Caki2 (cell line): ENCODE measurements at places on chromosomes 12 and 14. TPM values are rescaled to one million over a fixed set of nuclear protein-coding genes. Genes with fewer than 3 reads are reported as not detected.

LAG3 gene
- total RNA-seq = not detected in 2 replicates

FLVCR2 gene
- 2.9 and 7.0 TPM in 2 replicates for total RNA-seq

TAS2R14 gene
- total RNA-seq = not detected in 2 replicates

HOXC6 gene
- total RNA-seq = 0.68 TPM in 1 of 2 replicates, not detected in the other

PDE3A gene
- total RNA-seq = 0.10 TPM in 1 of 2 replicates, not detected in the other

ENO2 gene
- 91.9 and 127 TPM in 2 replicates for total RNA-seq

TMEM132D gene
- not detected in 2 replicates for total RNA-seq

DNA sequence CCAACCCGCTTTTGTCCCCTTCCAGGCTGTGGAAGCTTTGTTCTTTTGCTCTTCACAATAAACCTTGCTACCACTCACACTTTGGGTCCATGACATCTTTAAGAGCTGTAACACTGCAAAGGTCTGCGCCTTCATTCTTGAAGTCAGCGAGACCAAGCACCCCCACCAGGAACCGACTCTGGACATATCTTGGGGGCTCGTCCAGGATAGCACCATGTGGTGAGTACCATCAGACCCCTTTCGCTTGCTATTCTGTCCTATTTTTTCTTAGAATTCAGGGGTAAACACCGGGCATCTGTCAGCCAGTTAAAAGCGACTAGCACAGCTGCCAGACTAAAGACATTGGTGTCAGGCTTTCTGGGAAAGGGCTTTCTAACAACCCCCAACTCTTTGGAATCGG is 137.6 kb upstream of the PPFIA2 start:
- DNase-seq = peak; percentile 56

DNA sequence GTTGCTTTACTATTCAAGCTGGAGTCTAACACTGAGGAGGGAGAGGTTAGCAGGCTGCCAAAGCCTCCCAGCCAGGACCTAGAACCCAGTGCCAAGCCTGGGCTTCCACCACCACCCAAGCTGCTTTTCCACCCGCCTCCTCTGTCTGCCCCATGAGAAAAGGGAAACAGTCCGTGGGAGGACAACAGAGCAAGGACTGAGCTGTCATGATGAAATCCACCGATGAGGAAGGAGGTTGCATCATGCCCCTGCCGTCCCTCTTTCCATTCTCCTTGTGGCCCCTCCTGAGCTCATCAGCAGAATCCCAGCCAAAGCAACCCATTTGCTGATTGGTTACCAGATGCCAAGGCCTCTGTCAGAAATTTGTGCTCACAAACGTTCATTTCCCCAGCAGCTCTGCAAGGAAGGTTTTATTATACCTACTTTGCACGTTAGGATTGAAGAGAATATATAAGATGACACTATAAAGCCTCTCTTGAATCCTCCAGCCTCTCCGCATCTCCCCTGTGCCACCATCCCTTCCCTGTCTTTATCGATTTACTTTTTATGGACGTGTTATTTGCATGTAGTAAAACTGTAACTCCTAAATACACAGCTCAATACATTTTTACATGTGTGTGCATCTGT is 6.3 kb upstream of the SERPINA1 start:
- no peak for DNase-seq

DNA sequence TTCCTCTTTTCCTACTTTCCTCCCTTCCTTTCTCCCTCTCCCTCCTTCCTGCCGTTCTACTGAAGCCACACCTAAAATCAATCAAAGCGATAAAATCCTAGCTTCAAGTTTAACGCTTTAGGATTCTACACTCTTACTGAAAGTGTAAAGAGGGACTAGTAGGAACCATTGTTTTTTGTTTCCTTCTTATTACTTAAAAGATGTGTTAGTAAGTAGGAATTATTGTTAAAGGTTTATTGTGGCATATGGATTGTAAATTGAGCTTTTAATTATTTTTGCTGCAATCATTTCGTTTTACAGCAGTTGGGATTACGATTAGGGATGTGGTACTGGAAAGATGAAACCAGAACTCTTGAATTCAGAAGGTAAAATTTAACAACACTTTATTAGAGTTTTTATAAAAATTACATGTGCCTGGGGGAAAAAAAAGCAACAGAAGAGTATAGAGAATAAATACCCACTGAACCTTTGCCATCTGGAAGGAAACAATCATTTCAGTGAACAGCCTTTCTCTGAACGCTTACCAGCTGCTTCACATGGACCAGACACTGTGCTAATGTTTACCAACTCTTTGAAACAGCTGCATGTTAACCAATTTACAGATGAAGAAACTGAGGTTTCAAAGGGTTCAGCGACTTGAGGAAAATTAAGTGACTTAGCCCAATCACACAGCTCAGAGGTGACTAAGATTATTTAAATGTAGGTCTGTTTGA is 1.0 kb downstream of the PPP1R36 start:
- DNase-seq = no peak

DNA sequence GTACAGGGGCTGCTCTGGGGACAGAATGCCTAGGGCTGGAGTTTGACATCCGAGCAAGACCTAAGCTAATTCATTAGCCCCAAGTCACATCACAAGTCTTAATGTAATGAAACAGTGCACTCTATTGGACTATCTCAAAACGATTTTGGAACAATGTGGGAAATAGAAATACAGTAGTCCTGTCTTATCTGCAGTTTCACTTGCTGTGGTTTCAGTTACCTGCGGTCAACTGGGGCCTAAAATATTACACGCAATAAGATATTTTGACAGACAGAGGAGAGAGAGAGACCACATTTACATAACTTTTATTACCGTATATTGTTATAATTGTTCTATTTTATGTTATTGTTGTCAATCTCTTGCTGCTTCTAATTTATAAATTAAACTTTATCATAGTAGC is 21.1 kb downstream of the MOAP1 start:
- DNase-seq = no peak

GRCh38 chr12:62657363-62657632 is 190.7 kb downstream of the MON2 start:
- DNase-seq = no peak

DNA sequence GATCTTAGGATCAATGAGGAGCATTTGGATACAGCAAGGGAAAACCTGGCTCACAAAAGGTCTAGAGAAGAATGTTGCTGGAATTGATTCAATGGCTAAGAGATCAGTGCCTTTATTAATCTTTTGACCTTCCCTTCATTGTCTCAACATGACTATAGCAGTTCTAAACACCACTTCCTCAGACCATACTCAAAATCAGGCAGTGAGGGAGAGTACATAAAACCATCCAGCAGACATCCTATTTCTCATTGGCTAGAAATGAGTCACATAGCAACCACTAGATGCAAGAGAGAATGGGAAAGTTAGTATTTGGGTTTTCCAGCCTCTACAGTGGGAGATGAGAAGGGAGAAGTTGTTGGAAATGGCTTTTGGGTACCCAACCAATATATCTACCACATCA is 151.4 kb upstream of the NUDT4 start:
- DNase-seq = no peak

DNA sequence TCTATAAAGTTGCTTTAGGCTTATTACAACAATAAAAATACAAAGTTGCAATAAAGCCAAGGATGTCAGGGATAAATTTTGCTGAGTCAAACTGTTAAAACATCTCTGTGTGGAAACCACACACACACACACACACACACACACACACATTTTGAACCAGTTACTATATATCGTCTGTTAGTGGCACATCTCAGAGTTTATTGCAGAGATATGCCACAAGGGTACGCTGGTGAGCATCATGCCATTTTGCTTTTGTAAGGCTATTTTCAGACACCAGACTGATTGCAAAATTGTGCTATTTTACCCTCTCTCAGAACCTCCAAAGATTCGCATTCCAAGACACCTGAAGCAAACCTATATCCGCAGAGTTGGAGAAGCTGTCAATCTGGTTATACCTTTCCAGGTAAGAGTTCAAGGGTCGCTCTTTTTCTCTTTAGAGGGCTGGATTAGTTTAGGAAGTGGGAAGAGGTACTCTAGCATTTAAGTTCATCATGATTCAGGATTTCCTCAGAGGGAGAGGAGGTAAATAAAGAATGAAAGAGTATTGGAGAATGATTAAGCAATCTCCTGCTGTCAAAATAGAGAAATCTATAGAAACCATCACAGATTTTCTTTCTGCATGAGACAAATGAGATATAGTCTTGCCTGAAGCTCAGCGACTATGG is 27.3 kb upstream of the CHPT1 start:
- DNase-seq = no peak

- DNase-seq = no peak
Observed at GRCh38 chr14:89419973-89420482, 3.0 kb upstream of the FOXN3 start.

DNA sequence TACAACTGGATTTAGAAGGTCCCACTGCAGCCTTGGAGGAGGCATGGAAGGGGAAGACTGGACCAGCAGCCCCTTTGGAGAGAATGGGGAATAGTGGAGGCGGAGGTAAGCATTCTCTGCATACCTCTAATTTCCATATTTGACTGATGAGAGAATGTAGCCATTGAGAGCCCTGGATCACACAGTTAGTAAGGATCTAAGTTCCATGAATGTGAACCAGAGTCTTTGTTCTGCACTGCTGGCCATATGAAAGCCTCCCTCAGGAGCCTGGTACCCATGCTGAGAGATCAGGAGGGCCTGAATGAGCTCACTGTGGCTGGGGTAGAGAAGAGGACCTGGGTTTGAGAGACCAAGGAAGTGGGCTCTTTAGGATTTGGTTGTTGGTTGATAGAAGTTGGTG is 192.1 kb downstream of the TMEM132C start:
- no peak for DNase-seq

DNA sequence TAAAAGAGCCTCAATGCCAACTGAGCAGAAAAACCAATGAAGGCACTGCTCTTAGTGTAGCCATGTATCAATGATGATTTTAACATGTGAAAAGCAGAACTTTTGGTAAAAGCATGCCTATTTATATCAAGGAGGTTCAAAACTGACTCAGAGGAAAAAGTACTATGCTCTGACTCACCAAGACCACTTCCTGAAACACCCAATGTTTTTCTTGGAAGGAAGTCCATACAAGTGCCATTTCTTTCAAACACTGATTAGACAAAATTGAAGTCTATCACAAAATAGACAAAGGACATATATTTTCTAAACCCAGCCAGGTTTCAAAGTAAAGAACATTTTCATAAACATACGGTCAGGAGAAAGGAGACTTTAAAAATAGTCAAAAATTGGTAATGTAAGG is 88.6 kb downstream of the EPS8 start:
- DNase-seq = peak; percentile 63

GRCh38 chr14:36647824-36648753 is 13.6 kb upstream of the PAX9 start:
- DNase-seq = peak; percentile 53

DNA sequence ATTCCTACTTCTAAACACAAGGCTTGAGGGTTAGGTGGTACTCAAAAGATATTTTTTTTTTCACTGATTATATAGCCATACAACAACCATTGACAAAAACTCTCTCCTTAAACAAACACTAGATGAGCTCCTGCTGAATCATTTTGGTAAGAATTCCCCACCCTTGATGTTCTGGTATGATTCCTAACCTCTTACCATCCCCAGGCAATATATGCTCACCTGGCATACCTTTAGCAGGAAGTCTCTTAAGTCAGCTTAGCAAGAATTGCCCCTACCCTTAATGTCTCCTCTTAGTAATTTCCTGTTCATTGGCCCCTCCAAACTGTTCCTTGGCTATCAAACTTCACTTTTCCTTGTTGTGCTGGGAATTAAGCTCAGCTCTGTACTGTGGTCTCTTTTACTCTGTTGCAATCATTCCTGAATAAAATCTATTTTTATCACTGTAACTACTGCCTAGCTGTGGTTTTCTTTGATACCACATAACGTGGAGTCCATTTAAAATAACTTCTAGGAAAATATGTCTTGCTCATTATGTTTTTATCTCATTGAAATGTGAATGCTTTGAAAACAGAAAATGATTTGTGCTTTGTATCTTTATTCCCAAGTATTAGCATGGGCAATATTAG is 712.6 kb downstream of the SLC16A7 start:
- no peak for DNase-seq

GRCh38 chr12:24470050-24470449 is 478.9 kb downstream of the BCAT1 start:
- no peak for DNase-seq

- DNase-seq = no peak
Observed at GRCh38 chr12:13183620-13184019, 12.9 kb upstream of the EMP1 start.

DNA sequence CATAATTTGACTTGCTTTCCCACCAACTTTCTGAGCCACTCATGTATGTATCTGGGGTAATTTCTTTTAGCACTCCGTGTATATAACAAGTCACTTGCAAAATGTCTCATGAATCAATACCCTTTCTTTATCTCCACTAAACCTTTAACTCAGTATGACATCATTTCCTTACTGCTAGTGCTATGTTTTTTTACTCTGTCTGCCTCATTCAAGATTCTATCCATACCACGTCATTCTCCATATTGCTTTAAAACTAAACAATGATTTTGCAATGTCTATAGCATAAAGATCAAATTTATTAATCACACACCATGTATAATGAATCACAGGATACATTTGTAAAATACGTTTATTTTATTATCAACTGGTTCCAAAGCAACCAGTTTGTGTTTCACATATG is 178.2 kb downstream of the PIK3C2G start:
- DNase-seq = no peak

DNA sequence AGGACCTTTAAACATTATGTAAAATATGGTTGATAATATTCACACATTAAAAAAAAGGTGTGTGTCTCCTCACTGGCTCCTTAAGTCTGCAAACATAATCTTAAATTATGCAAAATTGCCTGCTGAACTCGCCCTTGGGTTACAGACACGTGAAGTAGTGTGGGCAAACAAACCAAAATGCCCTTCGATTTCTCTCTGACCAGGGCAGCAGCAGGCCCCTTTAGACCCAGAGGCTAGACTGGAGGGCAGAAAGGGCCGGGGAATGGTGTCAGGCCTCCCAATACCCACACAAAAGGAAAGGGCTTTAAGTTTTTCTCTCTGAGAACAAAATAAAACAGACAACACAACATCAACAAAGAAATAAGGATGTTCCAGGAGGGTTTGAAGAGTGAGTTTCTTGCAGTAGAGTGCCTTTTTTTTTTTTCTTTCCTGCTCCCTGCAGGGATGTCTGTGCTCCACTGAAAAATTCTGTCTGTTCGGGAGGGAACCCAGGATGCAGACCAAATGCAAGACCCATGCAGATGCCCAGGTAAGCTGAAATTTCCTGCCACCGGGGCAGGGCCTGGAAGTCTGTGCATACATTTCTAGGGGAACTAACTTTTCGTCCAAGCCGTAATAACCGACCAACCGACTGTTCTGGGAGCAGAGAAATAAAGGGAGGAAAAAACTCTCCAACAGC is 1.7 kb downstream of the TBX3 start:
- DNase-seq = no peak
